ENCODE measurements at places on chromosomes 5 and 9. TPM values are rescaled to one million over a fixed set of nuclear protein-coding genes. Genes with fewer than 3 reads are reported as not detected.

The LECT2 gene
- not detected for total RNA-seq

The FAM163B gene
- not detected for total RNA-seq

The MACROH2A1 gene
- total RNA-seq: 1,162 TPM

The DND1 gene
- total RNA-seq: not detected

The SLCO4C1 gene
- not detected for total RNA-seq

The CCDC152 gene
- total RNA-seq: not detected

The ETF1 gene
- total RNA-seq: 168 TPM

The PTGER4 gene
- total RNA-seq: 0.37 TPM

The PCDHA11 gene
- 6.6 TPM for total RNA-seq

The SLC23A1 gene
- total RNA-seq: not detected

The MCTP1 gene
- total RNA-seq: not detected

The DOK3 gene
- total RNA-seq: 0.85 TPM

The C9orf50 gene
- total RNA-seq: not detected

The C5orf52 gene
- not detected for total RNA-seq

The F2RL2 gene
- total RNA-seq: 260 TPM

The GPR151 gene
- total RNA-seq: not detected

The ENTR1 gene
- 85.0 TPM for total RNA-seq

Measured in G401 (cell line).